SK-N-SH treated with all-trans-retinoic acid at 6 μM for 48 hours (cell line): ENCODE measurements at places on chromosomes 2 and 18.

- ATAC-seq: peak; percentile 42; the same call in 2 of the 3 replicates
Measured at GRCh38 chr2:62292190-62292589, 96.3 kb downstream of the B3GNT2 start.

- ATAC-seq: no peak; the same call in 2 of the 3 replicates
Measured at GRCh38 chr18:13260197-13260934, 41.8 kb downstream of the LDLRAD4 start.

DNA sequence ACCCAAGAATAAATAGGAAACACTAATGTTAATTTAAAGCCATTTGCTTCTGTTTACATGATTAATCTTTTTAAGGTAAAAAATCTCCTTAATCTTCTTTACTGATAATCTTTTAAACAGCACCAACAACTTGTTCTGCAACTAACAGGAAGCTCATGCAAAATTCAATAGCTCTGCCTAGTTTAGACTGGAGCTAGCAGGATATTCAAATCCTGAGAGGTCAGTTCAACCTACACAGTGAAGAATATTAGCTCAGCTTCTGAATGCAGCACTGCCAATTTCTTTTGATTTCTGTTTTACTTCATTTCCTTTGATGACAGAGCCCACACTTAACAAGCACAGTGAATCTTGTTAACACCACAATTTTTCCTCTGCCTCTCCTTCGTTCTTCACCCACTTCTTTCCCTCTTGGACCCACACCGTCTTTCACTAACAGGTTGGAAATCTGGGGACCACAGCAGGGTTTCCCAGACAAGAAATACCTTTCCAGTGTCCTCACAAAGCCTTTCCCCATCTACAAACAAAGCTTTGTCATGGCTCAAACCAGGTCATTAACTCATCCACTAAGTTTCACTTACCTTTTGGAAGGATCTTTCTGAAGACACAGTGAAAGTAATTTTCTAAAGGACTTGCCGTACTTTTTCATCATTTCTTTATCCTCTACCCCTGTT is 109.8 kb downstream of the STK39 start:
- no peak for ATAC-seq

DNA sequence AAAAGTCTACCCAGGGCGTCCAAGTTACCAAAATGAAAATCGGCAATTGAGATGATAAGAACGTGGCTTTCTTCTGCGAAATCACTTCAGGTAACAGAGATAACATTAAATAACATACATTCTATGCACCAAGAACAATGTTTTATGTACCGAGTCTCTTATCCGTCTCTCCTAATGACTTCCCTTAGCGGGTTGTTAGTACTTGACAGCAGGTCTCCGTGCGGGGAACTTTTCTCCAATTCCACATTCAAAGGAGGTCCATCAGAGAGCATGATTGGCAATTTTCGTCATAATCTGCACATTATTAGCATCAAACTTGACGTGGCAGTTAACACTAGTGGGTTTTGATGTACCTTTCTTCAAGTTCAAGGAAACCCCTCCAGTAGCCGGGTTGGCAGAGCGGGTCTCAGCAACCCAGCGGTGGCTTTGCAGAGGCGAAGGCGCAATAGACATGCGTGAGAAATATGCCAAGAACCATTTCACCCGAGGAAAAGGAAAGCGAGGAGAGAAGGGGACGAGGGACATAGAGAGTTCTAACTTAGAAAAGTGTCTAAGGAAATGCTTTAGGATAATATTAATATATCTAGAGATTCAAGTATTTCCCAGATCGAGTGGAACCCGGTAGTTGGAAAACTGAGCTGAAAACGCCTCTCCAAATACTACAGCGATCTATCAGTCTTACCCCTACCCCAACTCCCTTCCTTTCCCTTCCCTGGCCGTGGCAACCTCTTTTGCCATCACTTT is 5.0 kb downstream of the EVX2 start:
- ATAC-seq: no peak

DNA sequence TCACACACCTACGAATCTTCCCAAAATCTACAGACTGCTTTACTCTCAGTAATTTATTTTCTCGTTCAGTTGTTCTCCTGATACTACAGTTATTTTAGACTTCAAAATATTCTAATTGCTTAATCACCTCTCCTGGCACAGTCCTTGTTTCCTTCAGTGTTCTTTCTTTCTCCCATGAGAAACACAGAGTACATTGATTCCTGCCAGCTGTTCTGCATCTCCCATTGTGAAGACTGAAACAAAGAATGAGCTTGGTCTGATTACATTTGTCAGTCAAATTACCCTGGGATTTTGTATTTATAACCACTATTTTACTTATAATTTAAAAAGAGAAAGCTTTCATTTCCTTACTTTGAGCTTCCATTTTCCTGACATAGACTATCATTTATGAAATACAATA is 63.9 kb upstream of the TANK start:
- no peak for ATAC-seq

DNA sequence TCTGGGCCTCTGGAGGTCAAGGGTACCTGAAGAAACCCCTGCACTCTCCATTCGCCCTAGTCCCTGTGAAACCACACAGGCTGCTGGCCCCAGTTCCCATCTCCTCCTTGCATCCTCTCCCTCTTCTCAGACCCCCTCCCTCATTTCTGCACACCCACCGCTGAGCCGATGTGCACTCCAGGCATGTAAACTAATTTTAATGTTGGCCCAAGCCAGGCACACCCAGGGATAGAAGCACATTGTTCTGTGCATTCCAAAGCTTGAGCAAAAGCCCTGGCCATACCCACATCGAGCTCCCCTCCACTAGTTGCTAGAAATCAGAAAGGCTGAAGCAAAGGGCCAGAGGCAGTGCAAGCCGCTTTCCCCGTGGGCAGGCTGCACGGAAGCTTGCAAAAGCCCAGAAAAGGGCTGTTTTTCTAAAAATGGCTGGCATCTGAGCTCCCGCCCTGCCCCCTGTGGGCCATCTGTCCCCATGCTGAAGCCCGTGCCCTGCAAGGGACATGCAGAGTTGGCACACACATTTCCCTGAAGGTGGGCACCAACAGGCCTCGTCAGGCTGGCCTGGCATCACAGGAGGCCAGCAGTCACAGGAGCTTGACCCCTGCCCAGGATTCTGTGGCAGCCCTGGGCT is 181.6 kb downstream of the SMAD7 start:
- ATAC-seq: no peak

GRCh38 chr2:232574674-232575403 is 24.4 kb downstream of the EIF4E2 start:
- ATAC-seq: peak; percentile 27; the same call in 1 of the 3 replicates

- no peak for ATAC-seq
Measured at GRCh38 chr2:10383960-10384734, 64.0 kb downstream of the ODC1 start.

DNA sequence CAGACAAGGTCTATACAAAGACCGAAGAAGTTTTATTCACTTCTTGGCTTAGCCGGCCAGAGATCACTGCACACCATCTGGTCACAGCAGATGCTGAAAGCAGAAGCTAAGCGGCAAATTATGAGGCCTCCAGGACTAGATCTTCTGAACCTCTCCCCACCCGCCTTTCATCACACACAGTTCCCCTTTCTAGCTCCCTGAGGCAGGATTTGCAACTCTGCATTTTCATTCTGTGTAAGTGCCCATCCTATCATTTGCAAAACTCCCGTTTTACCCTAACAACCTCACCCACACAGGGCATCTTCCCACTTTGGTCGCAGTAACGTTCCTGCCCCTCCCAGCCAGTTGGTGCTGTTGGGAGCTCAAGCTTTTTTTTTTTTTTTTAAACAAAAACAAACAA is 3.1 kb upstream of the MOB1A start:
- no peak for ATAC-seq

DNA sequence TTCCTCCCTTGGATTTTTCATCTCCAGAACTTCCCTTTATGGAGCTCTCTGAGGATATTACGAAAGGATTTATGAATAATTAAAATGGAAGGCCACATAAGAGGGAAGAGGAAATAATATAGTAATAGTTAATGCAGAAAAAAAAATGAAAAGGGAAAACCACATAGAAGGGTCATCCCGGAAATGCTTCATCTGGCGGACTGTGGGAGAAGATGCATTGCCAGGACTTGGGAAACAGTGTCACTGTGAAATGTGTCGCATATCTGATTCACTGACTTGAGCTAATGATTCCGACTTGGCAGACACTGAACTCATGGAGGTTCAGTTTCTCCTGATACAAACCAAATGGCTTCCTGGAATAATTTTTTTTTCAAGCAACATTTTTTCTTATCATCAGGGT is 129.9 kb upstream of the RMP24 start:
- ATAC-seq: no peak

DNA sequence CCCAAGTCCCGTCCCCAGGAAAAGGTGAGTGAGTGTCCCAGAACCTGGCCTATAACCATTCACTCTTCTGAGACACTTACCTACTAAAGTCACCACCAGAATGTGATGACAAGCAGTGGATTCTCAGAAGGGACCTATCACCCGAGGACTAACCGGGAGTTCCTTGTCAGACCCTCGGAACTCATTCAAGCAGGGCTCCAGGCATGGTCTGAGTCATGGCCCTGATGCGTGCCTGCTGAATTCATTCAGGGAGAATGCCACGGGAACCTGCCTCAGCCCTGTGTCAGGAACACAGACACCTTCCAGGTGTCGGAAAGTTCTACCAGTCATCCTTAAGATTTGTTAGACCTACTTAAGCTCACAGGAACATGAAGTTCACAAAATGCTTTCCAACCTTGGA is 29.8 kb downstream of the ALPK2 start:
- ATAC-seq: no peak

GRCh38 chr2:105254531-105255210 is 13.1 kb downstream of the GPR45 start:
- no peak for ATAC-seq

- ATAC-seq: no peak
Measured at GRCh38 chr2:56715683-56716082, 531.9 kb downstream of the CCDC85A start.

GRCh38 chr2:187549951-187550555 is 4.2 kb downstream of the TFPI start:
- no peak for ATAC-seq

GRCh38 chr2:21361957-21362486 is 238.3 kb downstream of the TDRD15 start:
- ATAC-seq: no peak

- no peak for ATAC-seq
Measured at GRCh38 chr2:171858397-171858958, 35.6 kb downstream of the SLC25A12 start.

DNA sequence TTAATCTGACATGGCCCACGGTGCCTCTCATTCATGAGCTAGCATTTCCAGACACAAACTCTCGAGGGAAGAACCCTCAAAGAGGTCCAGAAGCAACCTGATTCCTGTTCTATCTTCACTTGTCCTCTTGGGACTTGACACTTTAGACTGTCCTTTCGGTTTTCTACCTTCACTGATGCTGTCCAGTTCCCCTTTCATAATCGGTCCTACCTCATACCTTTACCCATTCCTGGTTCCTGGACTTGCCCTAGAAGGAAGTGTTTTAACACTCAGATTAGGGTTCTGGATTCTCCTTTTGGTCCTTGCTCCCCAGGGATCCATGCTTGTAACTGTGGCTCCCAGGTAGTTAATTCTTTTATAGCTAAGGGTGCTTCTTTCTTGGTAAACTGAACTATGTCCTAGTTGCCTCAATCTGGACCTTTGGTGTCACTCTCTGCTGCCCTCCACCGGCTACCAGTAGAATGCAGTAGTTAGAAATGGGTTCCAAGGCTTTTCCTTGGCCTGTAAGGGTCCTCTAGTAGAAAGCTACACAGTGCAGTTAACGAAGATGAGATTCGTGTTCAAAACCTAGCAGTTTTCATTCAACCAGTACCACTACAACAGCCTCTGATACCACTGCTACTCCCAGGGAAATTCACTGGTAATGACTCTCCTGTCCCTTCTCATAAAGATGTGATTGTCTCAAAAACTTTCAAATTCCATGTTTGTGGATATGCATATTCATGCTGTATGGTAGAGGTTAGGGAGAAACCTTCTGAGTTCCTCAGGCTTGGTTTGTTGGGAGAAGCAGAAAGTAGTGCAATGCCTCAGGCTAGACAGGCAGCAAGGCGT is 178.1 kb upstream of the CYP26B1 start:
- peak; percentile 61; the same call in 2 of the 3 replicates for ATAC-seq

DNA sequence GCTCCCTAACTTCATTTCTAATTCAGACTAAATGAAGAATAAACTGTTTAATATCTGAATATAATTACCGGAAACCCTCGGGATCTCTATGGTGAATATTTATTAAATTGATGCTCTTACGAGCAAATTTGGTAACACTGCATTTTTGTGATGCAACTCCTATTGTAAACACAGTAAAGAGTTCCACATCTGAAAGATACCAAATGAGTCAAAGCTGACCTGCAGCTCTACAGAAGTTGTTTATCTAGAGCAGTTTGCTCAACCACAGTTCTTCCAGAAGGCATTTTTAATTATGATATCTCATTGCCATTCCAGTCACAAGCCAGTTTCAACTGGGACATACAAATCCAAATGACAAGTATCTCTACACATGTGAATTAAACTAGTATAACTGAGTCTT is 129.7 kb downstream of the PKP4 start:
- no peak for ATAC-seq

- ATAC-seq: no peak
Measured at GRCh38 chr2:42658306-42658705, 89.9 kb downstream of the MTA3 start.

GRCh38 chr2:45330108-45330507 is 281.0 kb downstream of the SRBD1 start:
- ATAC-seq: no peak

DNA sequence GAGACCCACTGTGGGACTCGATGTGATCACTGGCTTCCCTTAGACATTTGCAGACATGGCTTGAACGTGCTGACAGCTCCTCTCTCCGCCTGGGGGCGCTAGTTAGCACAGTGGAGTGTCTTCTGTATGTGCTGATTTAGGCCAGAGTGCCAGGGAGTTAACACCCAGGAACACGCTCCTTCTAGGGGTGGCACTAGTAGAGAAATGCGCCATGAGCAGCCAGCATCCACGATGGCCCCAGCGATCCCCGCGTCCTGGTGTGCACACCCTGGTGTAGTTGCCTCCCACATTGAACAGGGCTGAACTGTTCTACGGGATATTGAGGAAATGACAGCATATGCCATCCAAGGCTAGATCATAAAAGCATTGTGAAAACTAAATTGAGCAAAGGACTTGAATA is 11.4 kb upstream of the NMUR1 start:
- no peak for ATAC-seq

DNA sequence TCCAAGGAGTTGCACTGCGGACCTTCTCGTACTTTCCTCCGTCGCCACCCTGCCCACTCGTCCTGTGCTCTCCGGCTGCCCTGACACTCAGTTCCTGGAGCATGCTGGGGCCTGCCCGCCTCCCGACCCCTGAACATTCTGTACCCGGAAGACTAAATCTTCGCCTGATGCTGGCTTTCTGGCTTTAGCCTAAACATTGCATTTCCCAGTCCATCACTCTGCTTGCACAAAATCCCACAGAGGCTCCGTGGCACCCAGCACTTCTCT is 550 bp upstream of the SFXN5 start:
- peak; percentile 1; the same call in 2 of the 3 replicates for ATAC-seq

- no peak for ATAC-seq
Measured at GRCh38 chr2:20836521-20836920, 13.6 kb upstream of the LDAH start.

GRCh38 chr2:215760557-215760956 is 252.8 kb downstream of the MREG start:
- ATAC-seq: peak; percentile 32; the same call in 1 of the 3 replicates
